ENCODE measurements at places on chromosomes 3 and 15.

DNA sequence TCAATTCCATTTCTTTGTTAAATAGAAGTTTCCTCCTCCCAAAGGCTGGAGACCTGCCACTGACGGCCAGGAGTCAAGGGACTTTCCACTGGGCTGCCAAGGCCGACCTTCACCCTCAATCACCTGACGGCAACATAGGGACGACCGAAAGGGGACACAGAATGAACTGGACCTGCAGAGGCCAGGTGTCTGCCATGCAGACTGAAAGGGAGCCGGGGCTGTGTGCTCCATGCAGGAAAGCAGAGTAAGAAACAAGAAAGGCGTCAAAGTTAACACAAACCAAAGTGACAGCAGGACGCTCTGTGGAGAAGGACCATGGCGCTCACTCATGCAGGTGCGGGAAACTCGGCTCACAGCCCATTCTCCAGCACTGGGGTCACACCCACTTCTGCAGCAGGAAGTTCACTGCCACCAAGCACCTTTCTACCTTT is 26.1 kb downstream of the ZXDC start:
- DNase-seq, result no peak

GRCh38 chr15:85527895-85528294 is 147.5 kb downstream of the AKAP13 start:
- DNase-seq, result no peak

DNA sequence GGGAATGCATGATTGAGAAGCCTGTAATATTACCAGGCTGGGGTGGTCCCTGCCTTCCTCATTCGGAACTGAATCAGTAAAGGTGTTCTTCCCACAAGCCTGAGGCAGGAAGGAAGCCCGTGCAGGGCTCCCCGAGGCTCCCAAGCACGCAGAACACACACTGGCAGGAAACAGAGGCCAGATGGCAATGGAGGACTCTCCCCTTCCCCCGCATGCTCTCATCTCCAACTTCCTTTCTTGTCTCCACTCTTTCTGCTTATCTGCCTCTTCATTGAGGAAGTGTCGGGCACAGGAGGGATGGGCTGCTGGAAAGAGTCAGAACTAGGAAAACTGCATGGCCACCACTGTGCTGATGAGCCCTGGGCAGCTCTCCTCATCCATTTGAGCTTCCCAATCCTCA is 123.5 kb downstream of the NUP210 start:
- no peak for DNase-seq

GRCh38 chr3:31307131-31307785 is 225.5 kb upstream of the STT3B start:
- DNase-seq, result no peak

DNA sequence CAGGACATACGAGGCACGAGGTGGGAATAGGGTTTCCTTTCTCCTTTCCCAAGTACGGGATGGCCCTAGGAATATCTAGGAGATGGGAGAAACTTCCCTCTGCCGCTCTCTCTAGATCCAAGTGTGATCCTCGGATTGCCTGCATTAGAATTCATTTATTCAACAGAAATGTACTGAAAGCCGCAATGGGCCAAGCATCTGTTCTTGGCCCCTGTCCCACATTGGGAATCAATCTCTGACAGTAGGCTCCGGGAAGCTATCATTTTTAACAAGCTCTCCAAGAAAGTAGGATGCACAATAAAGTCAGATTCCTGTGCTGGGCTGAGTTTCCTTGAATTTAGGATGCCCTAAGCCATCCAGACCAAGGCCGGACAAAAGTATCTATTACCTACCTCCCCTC is 37.2 kb upstream of the CA12 start:
- no peak for DNase-seq

DNA sequence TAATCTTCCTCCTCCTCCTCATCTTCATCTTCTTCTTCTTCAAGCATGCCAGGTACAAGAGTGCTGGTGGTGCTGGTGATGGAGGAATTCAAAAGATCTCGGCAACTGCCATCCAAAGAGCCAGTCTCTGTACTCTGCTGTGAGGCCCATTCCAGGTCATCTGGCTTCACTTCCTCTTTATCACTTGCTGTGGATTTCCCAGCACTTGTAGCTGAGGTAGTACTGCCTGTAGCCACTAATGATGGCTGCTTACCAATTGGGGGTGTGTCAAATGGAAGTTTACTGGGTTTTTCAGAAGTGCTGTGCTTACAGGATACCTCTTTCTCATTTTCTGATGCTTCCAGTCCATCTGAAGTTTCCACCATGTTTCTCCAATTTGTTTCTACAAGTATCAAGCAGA is 28.8 kb upstream of the SHC4 start:
- DNase-seq, result no peak

DNA sequence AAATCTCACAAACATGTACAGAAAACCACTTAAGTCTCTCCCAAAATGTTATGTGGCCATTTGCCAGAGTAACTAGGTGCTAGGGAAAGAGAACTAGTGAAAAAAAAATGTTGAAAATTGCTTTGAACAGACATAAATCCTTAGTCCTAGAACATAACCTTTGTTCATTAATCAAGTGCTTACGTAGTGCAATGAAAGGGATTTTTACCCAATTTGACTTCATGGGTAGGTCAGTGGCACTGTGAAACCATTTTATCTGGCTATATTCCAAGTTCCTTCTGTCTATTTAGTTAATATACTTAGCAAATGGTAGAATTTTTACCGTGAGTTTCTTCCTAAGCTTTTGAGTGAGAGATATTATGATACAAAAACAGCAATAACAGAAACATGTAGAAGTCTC is 209.4 kb downstream of the DIPK2A start:
- DNase-seq, result no peak

- DNase-seq, result no peak
These were observed 75.2 kb downstream of the GADL1 start for GRCh38 chr3:30819067-30819798.

- no peak for DNase-seq
These were observed 7.6 kb downstream of the TLNRD1 start for GRCh38 chr15:81008312-81008711.
